CD4-positive, alpha-beta memory T cell (primary cell): ENCODE measurements at places on chromosomes 12 and 14. TPM values are rescaled to one million over a fixed set of nuclear protein-coding genes. Genes with fewer than 3 reads are reported as not detected.

- DNase-seq: no peak
- H3K4me3 ChIP-seq: no peak overlapping the region
- H3K36me3 ChIP-seq: no peaks in the 10 kb centered on the region
Measured at GRCh38 chr12:104551-105081, 38.0 kb downstream of the IQSEC3 start.

DNA sequence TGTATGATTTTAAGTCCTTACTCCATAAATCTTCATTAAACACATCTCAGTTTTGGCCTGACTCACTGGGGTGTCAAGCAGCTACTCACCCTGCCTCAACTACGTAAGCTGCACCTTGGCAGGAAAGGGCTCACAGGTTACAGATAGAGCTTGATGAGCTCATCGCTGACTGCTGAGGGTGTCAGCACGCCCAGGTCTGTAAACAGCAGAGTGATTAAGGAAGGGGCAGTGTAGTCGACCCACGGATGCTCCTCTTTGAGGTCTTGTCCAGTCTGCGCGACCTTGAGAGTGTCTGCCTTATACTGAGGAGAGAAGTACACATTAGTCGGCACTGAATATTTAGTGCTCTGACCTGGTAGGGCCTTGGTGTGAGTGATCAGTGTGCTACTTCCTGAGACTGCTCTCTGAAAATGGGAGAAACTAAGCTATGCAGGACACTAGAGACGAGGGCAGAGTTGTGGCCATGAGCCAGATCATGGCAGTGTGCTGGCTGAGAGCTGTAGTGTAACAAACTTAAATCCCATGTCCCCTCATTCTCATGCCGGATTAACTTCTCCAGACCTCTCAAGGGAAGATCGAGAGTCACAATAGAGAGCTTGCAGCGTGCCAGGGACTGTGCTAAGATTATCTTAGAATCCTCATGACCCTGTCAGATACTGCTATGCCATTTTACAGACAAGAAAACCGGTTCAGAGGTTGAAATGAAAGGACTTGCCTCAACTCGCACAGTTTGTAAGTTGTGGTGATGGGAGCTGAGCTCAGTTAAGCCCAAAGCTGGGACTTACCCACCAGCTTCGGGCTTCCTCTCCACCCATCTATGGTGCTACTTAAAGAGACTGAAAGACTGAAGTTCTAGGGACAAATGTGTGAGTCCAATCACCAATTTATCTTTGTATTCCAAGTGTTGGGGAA, 11.6 kb downstream of the EIF2B1 start:
- H3K36me3 ChIP-seq: peaks cover 52% of the 10 kb centered on the region
- no peak for DNase-seq
- no peak overlapping the region for H3K27ac ChIP-seq

Gene PRH2
- total RNA-seq: not detected

Gene TEX22
- 4.7 TPM for total RNA-seq

DNA sequence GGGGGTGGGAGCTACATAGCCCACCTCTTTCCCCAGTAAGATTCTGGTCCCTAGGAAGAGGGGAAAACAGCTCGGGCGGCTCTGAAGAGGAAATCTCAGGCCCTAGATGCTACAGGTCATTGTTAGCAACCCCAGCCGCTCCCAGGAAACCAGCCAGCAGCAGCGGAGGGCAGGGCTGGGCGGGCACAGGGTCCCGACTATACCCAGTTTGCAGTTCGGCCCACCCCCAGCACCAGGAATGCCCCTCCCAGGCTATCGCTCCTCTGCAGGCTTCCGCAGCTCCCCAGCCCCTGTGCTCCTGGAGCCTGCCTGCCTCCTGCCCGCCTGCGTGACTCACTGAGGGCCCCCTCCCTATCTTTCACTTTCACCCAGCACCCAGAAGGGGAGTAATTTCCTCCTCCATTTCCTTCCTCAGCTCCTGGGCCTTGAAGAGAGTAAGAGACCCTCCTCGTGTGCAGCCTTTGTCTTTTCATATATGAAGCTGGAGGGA, 27.2 kb upstream of the PNMA1 start:
- peaks cover 77% of the 10 kb centered on the region for H3K4me1 ChIP-seq
- DNase-seq: peak; percentile 63
- H3K27me3 ChIP-seq: no peaks in the 10 kb centered on the region
- peaks cover 25% of the 10 kb centered on the region for H3K36me3 ChIP-seq

DNA sequence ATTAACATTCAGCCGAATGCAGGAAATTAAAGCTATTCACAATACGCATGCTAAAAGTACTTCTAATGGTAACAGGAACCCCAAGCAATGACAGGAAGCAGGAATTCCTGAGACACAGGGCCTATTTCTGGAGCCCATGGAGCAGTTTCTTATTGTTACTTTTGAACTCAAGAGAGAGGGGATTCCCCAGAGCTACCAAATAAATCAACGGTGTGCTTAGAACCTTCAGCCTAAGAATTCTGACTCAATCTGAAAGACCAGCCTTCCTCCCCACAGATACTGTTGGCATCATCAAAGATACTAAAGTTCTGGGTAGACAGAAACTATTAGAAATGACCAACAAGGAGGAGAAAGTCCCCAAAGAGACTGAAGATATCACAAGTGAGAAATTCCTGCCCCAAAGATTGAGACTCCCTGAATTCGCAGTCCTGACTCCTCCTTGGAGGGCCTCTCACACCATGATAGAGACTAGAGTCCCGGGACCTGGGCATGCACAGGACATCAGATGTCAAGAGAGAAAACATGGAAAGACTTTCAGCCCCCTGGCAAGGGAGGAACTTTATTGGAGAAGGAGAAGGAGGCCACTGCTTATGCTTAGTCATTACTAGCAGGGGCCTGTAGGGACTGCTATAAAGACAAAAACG, 32.7 kb downstream of the RTRAF start:
- H3K36me3 ChIP-seq: no peaks in the 10 kb centered on the region
- H3K27ac ChIP-seq: no peak overlapping the region
- H3K27me3 ChIP-seq: no peaks in the 10 kb centered on the region

DNA sequence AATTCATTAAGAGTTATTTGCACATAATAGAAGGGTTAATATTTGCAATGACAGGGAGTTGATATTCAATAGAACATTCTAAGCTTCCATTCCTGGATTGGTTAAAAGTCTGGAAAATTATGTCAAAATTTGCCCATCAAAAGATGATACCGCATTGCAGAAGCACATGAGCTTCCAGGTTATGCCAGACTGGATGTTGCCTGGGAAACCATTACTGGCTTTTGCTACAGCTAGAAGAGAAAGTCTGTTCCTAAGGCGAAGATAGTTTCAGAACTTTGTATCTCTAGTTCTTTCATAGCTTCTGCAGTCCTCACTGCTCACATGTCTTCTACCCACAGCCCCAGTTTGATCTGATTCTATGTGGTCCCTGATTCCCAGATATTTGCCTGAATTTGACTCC, 122.4 kb upstream of the AMIGO2 start:
- H3K27ac ChIP-seq: no peak overlapping the region
- H3K4me1 ChIP-seq: peaks cover 75% of the 10 kb centered on the region
- DNase-seq: no peak
- H3K27me3 ChIP-seq: no peaks in the 10 kb centered on the region

Gene RAB21
- total RNA-seq: 73.6 TPM

GRCh38 chr12:40170593-40170992, 54.2 kb upstream of the LRRK2 start:
- DNase-seq: no peak
- H3K4me1 ChIP-seq: peaks cover 11% of the 10 kb centered on the region
- no peak overlapping the region for H3K4me3 ChIP-seq
- no peaks in the 10 kb centered on the region for H3K36me3 ChIP-seq
- H3K27me3 ChIP-seq: no peaks in the 10 kb centered on the region
- no peak overlapping the region for H3K27ac ChIP-seq

- H3K4me1 ChIP-seq: peaks cover 9% of the 10 kb centered on the region
- H3K27me3 ChIP-seq: no peaks in the 10 kb centered on the region
- no peak for DNase-seq
Measured at GRCh38 chr12:66119870-66120241, 10.7 kb downstream of the LLPH start.

DNA sequence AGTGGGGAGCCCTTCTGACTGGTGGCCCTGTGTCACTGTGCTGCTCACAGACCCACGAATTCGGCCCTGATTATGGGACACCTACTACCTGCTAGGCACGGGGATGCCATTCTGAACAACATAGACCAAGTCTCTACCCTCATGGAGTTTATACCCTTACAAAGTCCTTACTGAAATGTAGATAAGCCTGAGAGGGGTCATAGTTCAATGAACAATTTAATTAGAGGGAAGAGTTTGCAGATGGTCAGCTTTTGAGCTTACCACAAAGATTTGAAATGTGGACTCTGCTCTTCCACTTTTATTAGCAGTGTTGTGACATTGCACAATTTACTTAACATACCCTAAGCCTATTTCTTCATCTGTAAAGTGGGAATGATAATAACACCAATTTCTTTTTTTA, 161.1 kb downstream of the MYRFL start:
- no peak overlapping the region for H3K4me3 ChIP-seq
- no peak overlapping the region for H3K27ac ChIP-seq
- H3K27me3 ChIP-seq: no peaks in the 10 kb centered on the region
- H3K36me3 ChIP-seq: no peaks in the 10 kb centered on the region
- DNase-seq: no peak

Gene MYL2
- not detected for total RNA-seq

- peaks cover 6% of the 10 kb centered on the region for H3K27me3 ChIP-seq
- peaks cover 13% of the 10 kb centered on the region for H3K4me1 ChIP-seq
- no peak overlapping the region for H3K4me3 ChIP-seq
- H3K27ac ChIP-seq: no peak overlapping the region
- H3K36me3 ChIP-seq: no peaks in the 10 kb centered on the region
- no peak for DNase-seq
Measured at GRCh38 chr12:65827827-65828231, 3.5 kb downstream of the HMGA2 start.

DNA sequence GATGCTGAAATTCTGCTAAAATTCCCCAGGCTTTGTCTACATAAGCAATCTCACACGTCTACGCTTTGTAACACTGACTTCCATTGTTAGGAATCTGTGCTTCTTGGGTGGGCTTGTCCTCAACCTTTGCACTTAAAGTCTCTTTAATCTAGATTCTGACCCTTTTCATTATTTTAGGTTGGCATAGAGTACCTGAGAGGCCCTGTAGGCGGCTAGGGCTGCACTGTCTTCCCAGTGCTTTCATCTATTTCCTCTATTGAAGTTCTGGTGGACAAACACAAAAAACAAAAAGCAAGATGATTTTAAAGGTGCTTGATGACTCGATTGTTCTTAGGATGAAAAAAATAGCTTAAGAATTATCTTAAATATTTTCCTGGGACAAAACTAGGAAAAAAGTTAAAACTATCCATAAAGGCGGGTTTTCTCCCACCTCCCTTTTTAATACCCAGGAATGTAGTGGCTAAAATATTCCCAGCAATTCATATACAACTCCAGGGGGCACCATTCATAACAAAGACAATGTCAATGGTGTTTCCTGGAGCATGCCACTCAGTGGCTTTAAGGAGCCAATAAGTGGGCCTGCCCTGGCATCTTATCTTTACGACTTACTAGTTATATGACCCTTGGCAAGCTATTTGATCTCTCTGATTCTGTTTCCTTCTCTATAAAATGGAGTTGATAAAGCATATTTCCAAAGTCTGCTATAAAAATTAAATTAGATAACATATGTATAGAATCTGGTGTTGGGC, 197.5 kb downstream of the STXBP6 start:
- no peak overlapping the region for H3K4me3 ChIP-seq
- no peaks in the 10 kb centered on the region for H3K27me3 ChIP-seq
- H3K27ac ChIP-seq: no peak overlapping the region
- no peaks in the 10 kb centered on the region for H3K36me3 ChIP-seq

Gene SPTB
- total RNA-seq: 0.09 TPM

- no peaks in the 10 kb centered on the region for H3K27me3 ChIP-seq
- no peak overlapping the region for H3K4me3 ChIP-seq
- DNase-seq: no peak
- H3K36me3 ChIP-seq: no peaks in the 10 kb centered on the region
- no peak overlapping the region for H3K27ac ChIP-seq
Measured at GRCh38 chr14:97413022-97413539, 615.9 kb downstream of the VRK1 start.

DNA sequence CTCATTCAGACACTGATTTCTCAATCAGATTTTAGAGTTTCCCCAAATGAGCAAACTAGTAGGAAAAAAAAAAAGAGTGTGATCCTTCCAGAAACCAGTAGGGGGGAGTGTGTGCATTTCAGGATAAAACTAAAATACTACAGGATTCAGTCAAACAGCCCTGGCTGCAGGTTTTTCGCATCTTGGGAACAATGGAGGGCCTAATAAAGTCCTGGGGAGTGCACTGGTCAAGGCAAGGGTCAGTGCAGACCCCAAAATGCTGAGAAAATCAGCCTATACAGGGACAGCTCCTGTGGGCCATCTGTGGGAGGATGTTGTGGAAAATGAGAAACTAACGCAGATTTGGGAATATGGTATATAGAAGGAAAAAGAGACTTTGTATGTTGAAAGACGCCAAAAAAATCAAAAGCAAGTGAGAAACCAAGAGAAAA, 22.2 kb upstream of the ABCD4 start:
- no peak for DNase-seq
- H3K27me3 ChIP-seq: no peaks in the 10 kb centered on the region
- no peaks in the 10 kb centered on the region for H3K4me1 ChIP-seq
- no peak overlapping the region for H3K4me3 ChIP-seq
- no peak overlapping the region for H3K27ac ChIP-seq

DNA sequence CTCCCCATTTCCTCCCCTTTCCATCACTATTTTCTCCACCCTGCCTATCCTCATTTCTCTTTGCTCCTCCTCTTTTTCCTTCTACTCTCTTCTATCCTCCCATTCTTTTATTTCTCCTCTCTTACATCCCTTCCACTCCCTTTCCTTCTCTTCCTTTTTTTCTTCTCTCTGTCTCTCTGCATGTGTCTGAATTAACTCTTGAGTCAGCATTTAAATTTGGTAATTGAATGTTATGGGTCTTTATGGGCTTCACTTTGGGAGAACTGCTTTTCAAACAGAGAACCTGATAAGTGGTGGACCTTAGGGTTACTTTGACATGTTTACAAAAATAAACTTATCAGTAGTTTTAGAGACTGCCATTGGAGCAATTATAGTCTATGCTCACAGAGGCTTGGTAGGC, 992.7 kb downstream of the NRXN3 start:
- H3K36me3 ChIP-seq: no peaks in the 10 kb centered on the region
- H3K4me3 ChIP-seq: no peak overlapping the region
- no peaks in the 10 kb centered on the region for H3K27me3 ChIP-seq
- no peaks in the 10 kb centered on the region for H3K4me1 ChIP-seq

DNA sequence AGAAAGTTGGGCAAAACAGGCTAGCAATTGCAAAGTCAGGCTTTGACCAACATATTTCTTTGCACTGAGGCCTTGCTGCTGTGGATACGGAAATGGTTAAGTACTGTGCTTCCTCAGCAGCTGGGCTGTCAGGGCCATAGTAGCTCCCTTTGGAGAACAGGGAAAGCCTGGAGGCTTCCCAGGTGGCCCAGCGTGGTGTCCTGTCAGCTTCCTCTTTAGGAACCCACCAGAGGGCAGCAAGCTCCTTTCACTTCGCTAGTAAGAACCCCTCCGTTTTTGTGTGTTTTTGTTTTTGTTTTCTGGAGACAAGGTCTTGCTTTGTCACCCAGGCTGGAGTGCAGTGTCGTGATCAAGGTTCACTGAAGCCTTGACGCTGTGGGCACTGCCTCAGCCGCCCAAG, 1.7 kb upstream of the CFAP251 start:
- H3K27ac ChIP-seq: no peak overlapping the region
- H3K4me3 ChIP-seq: no peak overlapping the region
- H3K27me3 ChIP-seq: no peaks in the 10 kb centered on the region
- peaks cover 20% of the 10 kb centered on the region for H3K4me1 ChIP-seq

Gene ZDHHC22
- not detected for total RNA-seq

Gene KCNA1
- not detected for total RNA-seq

GRCh38 chr12:14252697-14253096, 112.8 kb upstream of the ATF7IP start:
- H3K36me3 ChIP-seq: no peaks in the 10 kb centered on the region
- no peak for DNase-seq
- H3K4me1 ChIP-seq: peaks cover 32% of the 10 kb centered on the region
- no peak overlapping the region for H3K4me3 ChIP-seq
- H3K27me3 ChIP-seq: no peaks in the 10 kb centered on the region

GRCh38 chr12:110893956-110894355, 26.4 kb downstream of the MYL2 start:
- H3K4me1 ChIP-seq: peaks cover 7% of the 10 kb centered on the region
- H3K4me3 ChIP-seq: no peak overlapping the region
- H3K27me3 ChIP-seq: peaks cover 4% of the 10 kb centered on the region
